ENCODE measurements at places on chromosomes 13 and 19.
A peak's percentile ranks its signal among the peaks of the same experiment; 100 is the strongest.

DNA sequence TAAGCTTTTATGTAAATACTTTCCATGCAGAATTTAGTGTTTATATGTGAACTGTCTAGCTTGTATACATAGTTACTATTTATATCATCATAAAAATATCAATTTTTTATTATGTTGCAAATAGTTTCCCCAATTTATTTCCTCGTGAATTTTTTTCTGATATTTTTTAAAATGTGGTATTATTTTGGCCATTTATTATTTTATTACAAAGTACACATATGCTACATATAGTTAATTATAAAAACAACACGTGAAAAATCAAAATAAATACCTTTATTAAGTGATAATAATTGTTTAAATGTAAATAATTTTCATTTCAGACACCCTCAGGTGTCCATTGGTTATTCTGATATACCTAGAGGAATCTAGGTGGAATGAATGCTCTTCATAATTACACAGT is 1394.9 kb upstream of the PRR20A start:
- no peak for DNase-seq

- no peak for DNase-seq
These were observed 498.6 kb upstream of the SLITRK1 start for GRCh38 chr13:84380866-84381265.

GRCh38 chr19:1260749-1261537 is 8.2 kb upstream of the CIRBP start:
- peak; percentile 98 for DNase-seq

DNA sequence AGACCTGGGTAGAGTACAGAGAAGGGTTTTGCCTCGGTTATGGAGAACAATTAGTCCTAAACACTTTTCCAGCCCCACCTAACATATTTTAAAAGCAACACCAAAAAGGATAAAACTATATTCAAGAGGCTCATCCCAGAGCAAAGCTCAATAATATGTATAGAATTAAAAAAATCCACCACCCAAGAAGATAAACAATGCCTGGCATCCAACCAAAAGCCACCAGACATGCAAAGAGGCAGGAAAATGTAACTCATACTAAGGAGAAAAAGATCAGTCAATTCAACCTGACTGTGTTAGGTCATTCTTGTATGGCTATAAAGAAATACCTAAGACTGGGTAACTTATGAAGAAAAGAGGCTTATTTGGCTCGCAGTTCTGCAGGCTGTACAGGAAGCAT is 39.3 kb downstream of the FGF9 start:
- DNase-seq = no peak

DNA sequence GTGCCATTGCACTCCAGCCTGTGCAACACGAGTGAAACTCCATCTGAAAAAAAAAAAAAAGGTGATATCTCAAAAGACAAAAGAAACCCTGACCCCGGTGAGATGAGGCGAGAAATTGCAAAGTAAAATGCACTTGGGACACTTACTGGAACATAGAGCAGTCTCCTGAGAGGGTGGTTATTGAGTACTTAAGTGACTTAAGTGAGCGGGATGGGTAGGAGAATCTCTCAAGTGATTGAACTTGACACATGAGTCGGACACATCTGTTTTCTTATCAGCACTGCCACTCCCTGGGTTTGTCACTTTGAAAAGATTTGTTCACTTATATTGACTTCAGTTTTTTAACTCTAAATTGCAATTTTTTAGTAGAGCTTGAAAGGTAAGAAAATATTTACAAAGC is 2.8 kb downstream of the ZNF429 start:
- DNase-seq = no peak

GRCh38 chr13:71624653-71625600 is 242.1 kb downstream of the DACH1 start:
- no peak for DNase-seq

DNA sequence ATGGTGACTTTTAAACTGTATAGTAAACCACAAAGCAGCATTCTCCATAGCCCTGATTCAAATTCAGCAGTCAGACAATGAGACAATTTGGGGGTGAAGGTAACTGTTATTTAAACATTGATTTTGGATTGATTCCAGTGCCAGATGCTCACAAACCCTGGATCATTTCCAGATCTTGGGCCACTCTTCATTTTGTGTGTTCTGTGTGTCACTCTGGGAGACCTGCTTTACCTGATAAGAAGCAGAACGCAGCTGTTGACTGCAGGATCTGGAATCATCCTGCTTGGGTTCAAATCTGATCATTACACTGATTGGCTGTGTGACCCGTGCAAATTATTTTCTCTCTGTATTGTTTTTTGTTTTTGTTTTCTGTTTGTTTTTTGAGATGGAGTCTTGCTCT is 4.0 kb upstream of the PCDH8 start:
- DNase-seq = no peak

GRCh38 chr19:47531640-47532387 is 17.0 kb upstream of the NAPA start:
- no peak for DNase-seq

GRCh38 chr13:94712812-94713560 is 641 bp upstream of the SOX21 start:
- no peak for DNase-seq

- no peak for DNase-seq
These were observed 141.3 kb downstream of the FGF9 start for GRCh38 chr13:21812192-21812626.

GRCh38 chr19:662962-663681 is at the start of gene RNF126:
Gene RNF126 (minus strand): TSS chr19:663214. CDS start chr19:663121, 93 bp downstream.
- peak; percentile 94 for DNase-seq

GRCh38 chr13:107266657-107267056 is 698.7 kb upstream of the ARGLU1 start:
- no peak for DNase-seq

DNA sequence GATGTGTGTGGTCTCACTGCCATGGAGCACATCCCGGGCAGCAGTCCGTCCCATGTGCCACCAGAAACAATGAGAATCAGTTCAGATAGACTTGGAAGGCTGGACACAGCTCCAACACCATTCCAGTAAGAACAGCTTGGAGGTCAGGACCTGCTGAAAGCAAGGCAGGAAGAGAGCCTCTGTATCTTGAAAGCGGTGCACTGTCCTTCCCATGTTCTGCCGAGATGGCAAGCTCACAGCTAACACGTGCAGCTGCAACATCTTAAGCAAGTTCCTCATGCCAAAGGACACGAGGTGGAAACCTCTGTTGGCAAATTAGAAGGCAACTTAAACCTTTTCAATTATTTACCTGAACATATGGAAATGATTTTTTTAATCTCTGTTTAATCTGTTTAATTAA is 175.4 kb downstream of the DLEU7 start:
- DNase-seq = no peak

- no peak for DNase-seq
These were observed 51.7 kb upstream of the CYP4F8 start for GRCh38 chr19:15563325-15563794.

DNA sequence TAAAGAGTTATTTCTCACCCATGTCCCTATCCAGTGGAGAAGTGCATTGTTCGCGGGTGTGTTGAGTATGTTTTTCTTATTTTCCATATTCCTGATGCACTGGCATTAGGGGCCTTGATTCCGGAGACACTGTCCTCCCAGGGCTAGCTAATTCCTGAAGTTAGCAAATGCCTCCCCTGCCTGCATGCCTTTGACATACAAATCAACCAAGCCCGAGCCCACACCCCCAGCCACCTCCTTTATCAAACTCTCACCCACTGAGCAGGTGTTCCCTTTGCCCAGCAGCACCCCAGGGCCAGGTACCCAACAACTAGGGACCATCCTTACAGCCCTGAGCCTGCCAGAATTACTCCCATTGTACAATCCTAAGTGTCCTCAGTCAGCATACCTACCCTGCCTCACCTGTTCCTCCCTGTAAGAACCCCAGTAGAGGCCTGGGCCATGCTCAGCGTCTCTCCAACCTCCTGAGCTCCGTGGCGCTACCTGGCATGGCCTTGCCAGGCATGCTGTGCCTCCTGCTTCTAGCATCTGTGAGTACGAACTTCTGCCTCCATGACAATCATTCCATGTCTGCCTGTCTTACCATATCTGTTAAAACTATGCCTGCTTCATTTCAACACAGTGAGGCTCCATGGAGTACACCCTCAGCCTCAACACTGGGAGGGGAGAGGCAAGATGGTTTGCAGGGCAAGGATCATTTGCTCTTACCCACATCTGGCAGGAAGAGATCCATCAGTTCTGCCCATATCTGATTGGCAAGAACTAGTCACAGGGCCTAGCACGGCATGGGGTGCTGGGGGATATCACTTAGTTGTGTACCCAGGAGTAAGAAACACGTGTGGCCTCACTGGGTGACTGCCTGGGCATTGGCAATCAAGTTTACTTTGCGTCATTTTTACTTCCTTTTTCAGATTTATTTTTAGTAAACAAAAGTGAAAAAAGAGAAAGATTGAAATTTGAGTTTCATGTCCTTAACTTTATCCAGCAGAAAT is 203.9 kb downstream of the SHISA2 start:
- DNase-seq = no peak

DNA sequence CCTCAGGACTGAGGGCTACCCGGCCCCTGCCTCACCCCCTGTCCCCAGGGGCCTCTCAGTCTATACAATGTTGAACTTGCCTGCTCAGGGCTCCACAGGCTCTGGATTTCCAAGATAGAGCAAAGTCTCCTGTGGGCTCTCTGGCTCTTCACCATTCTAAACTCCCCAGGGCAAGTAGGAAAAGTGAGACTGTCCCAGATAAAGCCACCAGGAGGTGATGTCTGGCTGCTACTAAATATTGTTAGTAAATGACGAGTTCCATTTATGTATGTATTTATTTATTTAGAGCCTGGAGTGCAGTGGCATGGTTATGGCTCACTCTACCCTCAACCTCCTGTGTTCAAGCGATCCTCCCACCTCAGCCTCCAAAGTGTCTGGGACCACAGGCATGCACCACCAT is 73.6 kb upstream of the SIAH3 start:
- no peak for DNase-seq
